ENCODE measurements at places on chromosomes 11 and 22. TPM values are rescaled to one million over a fixed set of nuclear protein-coding genes. Genes with fewer than 3 reads are reported as not detected.

Gene UPK3A
- not detected for total RNA-seq

DNA sequence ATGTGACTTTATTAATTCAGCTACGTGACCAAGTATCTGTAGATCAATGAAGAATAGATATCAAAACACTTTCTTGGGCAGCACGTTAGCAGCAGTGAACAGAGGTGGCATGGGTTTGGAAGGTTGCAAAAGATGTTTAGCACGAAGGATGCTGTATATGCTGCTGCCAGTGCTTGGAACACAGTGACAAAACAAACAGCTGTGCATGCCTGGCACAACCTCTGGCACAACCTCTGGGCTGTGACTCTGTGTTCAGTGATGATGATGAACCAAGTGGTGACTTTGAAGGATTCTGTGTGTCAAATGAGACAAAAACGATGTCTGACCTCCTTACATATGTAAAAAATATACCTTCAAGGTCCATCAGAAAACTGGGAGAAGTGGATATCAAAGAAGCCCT, 104.7 kb downstream of the TBC1D22A start:
- DNase-seq, result no peak

- no peak for DNase-seq
Observed at GRCh38 chr11:60835534-60835846, 6.4 kb upstream of the CCDC86 start.

- no peak for DNase-seq
Observed at GRCh38 chr11:121533601-121534000, 80.8 kb upstream of the SORL1-AS1 start.

GRCh38 chr11:134532921-134533421, 120.9 kb upstream of the B3GAT1 start:
- DNase-seq, result no peak

Gene ROBO4
- total RNA-seq, result under 0.01 TPM

Measured in fibroblast of villous mesenchyme (primary cell).